ENCODE measurements at places on chromosomes 1 and 21.

DNA sequence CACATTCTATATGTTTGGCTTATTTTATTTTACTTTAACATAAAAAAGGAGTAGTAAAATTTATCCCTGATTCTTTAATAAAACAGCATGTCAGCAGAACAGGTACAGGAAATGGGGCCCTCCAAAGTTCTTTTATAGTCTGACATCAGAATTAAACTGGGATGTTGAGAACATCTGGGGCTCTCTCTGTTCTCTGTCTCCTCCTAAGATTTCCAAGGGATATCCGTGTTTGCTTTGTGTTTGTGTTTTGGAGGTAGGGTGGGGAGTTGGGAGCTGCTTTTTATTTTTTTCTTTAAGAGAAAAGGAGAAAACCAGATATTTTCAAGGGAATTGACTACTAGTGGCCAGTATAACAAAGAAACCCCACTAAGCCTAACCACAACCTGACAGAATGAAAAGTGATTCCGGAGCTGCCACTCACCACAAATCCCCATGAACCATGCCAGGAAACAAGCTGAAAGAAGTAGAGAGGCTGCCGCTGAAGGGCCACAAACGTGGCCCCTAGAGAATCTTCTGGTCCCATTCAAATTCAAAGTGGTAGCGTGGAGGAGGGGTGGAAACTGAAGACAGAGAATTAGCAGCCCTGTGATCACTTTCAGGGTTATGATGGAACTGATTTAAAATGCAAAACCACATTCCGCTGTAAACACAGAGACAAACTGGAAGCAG, 369.6 kb upstream of the ADGRL2 start:
- no peak for DNase-seq

GRCh38 chr1:151710187-151710840, 6.3 kb downstream of the CELF3 start:
- no peak for DNase-seq

- DNase-seq: no peak
These were observed 9.3 kb downstream of the ATP1A2 start for GRCh38 chr1:160124705-160125478.

DNA sequence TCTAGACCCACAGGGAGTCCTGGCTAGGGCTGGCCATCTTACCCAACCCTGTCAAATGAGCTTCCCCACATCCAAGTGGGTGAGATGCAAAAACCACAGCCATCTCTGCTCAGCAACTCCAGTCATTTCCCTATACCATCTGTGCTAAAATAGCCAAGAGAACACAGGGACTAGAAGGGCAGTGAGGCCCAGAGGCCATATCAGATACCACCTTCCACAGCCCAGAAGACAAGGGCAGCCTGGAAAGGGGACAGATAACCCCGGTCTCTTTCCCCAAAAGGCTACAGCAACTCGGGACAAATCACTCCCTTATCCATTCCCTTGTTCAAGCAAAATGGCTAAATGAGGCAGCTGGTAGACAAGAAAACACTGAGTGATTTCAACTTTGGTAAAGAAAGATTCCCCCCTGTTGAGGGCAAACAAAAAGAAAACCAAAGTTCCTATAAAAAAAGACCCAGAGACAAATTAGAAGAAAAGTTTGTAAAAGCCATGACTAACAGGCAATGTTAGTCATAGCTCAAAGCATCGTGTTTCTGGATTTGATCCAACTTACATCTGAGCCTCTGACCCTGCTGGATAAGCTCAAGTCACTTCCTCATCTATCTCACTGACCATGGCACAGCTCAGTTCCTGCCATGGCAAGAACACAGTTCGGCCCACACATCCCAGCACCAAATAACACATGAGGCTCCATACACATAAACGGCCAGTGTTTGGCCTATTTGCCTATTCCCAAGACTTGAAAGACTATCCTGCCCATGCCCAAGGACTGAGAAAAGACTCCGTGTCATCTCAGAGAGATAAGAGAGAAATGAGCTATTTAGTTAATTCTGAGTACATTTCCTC, 3.1 kb downstream of the LAMB3 start:
- DNase-seq: no peak

DNA sequence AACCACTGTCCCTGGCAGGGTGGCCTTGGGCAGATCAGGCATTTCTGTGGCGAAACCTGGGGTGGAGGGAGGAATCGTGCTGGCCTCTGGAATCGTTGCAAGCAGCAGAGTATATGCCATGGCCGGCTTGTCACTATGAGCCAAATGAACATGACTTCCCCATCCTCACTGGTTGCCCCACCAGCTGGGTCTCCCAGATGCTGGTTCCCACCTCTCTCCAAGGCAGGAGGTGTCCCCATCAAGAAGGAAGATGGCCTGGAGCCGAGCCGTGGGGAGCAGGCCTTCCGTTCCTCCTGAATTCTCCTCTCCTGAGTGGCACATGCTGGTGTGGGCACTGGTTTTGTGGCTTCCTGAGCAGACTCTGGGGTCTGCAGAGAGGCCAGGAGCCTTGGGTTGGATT, 60.2 kb upstream of the ACTRT2 start:
- no peak for DNase-seq

- no peak for DNase-seq
These were observed 280.1 kb downstream of the PTPRC start for GRCh38 chr1:198918920-198919319.

GRCh38 chr1:155979597-155980343, 1.4 kb upstream of the ARHGEF2 start:
- DNase-seq: no peak

Data from mesothelial cell of epicardium (in vitro differentiated cells).